Femur (tissue), 1 donor: ENCODE measurements at places on chromosomes 5 and 9.

DNA sequence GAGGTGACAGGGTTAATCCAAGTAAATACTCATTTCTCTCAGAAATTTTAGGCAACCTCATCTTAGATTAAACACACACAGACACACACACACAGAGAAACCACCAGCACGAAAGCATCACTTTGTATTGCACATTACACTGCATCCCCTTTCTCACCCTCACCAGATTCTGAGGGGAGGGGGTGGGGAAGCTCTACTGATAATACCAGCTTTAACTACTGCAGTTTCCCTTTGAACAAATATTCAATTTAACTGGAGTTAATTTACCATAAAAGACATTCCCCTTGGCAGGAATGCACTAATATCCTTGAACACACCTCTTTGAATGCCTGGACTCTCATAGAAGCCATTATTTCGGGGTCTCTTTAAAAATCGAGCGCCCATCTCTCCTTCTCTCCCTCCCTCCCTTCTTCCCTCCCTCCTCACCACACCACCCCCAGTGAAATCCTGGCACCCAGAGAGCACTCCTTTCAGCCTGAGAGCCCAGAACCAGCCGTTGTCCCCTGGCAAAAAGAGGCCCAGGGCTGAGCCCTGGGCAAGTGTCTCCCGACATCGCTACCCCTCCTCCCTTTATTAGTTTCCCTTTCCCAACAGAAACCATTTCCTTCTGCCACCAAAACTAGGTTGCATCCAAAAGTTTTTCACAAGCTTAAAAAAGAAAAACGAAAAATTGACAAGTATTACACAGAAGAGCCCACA is 2.8 kb upstream of the NFIB start:
- DNase-seq, result no peak

DNA sequence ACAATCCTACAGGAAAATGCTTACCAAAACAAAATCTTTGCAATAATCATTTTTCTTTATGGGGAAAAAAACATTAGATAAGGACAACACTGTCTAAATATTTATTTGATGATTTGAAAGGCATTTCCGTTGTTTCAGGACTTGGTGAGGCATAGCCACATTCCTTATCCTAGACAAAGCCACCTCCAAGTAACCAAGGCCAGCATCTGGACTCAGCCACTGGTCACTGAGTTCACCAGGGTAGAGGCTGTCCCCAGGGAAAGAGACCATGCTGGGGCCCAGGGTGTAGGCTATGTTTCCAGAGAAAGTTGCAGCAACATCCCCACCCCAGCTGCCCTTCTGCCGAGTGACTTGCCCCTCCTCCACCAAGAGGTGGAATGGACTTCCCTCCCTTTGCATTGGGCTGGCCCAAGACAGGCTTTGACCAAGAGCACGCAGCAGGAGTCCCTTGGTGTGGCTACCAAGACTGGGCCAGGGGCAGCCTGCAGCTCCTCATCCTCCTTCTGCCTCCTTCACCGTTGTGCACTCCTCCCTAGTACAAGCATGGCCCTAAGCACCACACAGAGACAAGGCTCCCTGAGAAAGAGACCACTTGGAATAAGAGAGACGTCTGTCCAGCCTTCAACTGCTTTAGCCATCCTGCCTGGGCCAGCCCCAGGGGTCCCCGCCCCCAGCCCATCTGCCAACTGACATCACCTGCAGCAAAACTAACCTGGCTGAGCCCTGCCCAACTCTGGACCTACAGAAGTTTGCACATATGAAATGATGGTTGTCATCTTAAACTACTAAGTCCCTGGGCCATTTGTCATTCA is 68.1 kb upstream of the SPIN1 start:
- DNase-seq, result no peak

DNA sequence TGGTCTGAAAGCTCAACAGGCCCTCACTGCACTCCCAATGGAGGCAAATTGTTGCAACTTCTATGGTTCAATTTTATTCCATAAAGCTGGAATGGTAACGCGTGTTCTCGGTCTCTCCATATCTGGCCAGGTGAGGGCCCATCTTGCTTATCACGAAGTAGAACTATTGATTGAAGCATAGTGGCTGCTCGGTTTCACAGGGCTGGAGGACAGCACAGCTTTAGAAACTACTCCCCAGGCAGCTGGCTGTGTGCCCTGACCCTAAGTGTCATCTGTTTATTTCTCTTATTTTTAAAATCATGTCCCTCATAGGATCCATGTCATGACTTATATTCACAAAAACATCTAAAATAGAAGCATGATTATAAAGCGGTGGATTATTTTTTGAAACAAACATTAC is 223.4 kb downstream of the NPR3 start:
- no peak for DNase-seq

GRCh38 chr5:170639221-170639925 is 135.6 kb downstream of the KCNIP1 start:
- DNase-seq, result peak; percentile 0

- no peak for DNase-seq
These were observed 50.2 kb downstream of the PPP2R2B start for GRCh38 chr5:146828385-146828784.

DNA sequence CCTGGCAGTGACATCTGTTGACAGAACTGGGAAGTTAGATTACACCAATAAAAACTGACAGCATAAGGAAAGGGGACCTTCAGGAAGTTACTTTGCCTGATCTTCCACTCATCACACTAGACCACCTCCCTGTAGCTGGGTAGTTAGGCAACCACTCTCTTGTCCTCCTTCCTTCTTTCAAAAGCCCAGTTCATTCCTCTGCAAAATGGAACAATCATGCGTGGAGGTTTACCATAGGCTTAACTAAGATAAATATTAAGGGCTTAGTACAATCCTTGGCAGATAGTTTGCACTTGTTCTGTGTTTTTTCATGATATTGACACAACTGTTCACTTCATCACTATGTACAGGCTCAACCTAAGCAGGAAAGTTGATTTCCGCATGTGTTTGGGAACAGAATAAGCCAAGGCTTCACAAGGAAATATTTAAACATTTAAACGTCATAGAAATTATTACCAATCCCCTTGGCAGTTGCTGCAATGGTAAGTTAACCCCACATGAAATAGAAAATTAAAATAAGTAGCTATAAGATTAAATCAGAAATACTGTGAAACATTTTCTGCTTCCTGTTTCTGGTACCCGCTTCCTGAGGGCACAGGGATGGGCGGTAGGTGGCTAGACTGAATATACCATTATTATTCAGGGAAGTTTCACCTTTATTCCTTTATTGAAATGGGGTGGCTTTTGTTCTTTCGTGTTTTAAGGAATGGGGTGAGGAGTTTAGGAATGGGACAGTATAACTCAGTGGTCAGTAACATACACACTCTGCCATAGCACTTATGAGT is 9.9 kb upstream of the PTGER4 start:
- DNase-seq, result no peak

- DNase-seq, result no peak
These were observed 30.4 kb upstream of the DENND1A start for GRCh38 chr9:123960366-123960765.

DNA sequence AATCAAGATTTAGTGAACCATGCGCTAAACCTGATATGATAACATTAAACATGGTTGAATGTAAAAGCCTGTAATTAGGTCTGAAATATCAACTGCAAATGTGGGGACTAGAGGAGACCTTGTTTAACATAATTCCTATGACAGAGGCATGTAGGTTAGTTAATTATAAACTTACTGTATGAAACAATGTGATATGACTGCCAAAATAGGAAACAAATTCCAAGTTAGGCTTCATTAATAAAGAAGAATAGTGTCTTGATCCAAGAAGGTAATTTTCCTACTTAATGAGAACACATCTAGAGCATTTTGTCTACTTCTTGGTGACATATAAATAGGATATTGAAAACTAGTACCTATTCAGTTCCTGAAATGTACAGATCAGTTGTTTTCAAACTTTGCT is 136.2 kb upstream of the TARS1 start:
- DNase-seq, result no peak

- peak; percentile 71 for DNase-seq
These were observed 688 bp downstream of the CNTLN start for GRCh38 chr9:17135295-17136160.

- DNase-seq, result no peak
These were observed 1151.6 kb upstream of the CDH6 start for GRCh38 chr5:30041831-30042385.

DNA sequence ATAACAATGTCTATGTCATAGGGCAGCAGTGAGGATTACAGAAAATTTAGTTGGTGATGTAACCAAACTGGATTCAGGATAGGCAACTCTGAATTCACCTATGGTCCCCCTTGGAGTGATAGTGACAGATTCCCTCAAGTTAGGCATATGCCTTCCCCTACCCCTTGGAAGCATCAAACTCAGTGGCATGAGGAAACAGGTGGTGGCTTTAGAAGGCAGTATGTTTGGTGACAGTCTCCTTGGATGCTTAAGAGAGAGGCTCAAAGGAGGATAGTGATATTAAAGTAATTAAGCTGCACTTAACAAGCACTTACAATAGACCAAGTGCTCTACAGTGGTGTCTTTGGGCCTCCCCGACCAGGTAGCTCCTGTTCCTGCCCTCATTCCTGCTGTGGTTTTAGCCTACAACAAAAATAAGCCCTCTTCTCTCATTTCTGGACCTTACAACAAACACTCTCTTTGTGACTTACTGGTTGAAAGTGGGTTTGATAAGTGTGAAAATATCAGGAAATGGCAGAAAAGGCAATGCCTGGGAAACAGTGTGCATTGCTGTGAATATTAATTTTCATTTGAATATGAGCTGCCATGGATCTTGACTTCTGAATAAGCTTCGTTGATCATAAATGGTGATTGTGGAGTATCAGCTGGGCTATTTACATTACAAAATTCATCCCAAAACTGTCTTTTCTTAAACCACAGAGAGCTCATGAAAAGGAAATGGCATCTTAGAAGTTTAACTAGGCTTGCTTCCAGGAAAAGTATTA is 29.2 kb downstream of the NR4A3 start:
- no peak for DNase-seq

GRCh38 chr5:133531178-133531577 is 81.2 kb downstream of the FSTL4 start:
- DNase-seq, result no peak

- DNase-seq, result no peak
These were observed 118.6 kb downstream of the GABBR2 start for GRCh38 chr9:98590101-98590500.

- no peak for DNase-seq
These were observed 46.4 kb upstream of the SH3GL2 start for GRCh38 chr9:17532461-17532860.

DNA sequence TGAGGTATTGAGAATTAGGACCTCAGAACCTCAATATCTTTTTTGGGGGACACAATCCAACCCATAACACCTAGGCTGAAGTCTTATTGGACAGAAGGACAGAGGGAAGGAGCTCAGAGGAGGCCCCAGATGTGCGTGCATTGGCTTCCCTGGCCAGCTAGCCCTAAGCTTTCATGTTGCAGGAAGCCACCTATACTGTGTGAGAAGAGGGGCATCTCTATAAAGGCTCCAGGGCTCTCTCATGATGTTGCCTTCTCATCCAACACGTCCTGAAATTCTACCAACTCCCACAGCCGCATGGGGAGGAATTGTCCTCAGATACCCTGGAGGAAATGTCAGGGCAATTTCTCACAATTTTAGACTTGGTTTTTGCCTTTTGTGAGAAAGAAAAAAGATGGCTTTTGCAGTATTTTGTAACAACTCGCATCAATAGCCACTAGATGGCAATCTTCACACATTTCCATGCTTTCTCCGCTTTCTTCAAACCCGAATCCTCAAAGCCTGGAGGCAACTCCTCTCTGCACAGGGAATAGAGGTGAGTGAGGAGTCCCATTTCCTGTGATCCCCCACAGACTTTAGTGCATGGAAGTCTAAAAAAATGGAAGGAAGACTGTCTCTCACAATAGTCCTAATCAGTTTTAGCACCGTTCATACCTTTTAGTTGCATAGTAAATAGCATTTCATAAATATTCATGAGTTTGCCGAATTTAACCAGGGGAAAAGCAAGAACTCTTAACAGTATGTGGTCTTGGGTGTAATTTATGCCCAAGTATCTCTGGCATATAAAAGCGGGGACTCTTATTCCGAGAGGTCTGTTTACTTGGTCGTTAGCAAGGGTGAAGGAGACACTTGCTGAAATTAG is 7.4 kb upstream of the PPP3R2 start:
- no peak for DNase-seq

DNA sequence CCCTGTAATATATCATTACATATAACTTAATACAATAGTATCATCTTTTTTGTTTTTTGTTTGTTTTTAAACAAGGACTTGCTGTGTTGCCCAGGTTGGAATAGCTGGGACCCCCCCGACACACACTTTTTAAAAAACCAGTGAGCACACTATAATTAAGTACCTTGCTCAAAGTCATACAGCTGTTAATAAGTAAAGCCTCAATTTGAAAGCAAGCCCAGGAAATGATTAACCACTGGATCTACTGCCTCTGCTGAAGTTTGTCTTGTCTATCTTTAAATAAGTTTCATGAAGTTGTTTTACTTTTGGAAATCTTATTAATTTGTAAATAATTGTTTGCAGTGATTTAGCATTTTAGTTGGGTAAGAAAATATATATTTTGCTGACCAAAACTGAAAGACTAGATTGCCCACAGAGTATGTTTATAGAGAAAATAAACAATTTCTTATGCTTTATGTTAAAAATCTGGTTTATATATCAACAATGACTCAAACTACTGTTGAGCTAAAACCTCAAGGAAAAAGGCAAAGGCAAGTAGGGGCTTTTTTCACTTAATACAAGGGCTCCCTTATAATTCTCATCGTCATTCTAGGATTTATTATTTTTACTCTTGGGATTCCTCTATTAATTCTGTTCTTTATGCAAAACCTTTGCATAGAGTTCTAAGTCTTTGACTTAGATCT is 5.8 kb upstream of the CARNMT1 start:
- DNase-seq, result no peak

DNA sequence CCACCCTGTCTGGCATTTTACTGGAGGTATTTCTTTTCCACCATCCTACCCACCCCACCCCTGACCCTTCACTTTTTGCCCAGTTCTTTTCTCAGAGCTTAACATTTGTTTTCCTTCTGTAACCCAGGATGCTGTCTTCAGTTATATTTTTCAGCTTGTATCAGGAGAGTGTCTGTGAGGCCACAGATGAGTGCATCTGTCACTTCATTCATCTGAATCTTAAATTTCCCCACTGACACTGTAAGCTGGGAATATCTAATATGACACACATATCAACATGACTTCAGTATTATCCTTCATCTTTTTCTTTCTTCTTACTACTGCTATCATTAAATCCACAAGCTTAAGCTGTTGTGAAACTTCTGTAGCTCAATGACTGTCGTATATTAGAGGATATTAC is 4.9 kb downstream of the MARCHF3 start:
- no peak for DNase-seq

DNA sequence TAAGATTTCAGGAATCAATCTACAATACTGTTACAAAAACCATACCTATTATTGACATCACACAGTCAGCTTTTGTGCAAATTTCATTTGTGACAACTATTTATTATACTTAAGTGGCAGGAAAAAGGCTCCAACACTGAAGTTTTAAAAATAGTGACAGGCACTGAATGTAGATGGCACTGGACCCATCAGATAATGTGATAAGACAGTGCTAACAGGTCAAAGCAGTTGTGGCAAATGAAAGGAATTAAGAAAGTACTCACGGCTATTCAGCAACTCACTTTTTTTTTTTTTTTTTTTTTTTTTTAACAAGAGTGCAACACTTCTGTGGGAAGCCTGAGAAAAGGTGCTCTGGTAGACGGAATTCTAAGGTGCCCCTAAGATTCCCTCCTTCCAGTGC is 115.0 kb upstream of the MEF2C start:
- no peak for DNase-seq
